Mucosa of gallbladder (tissue), 1 donor: ENCODE measurements at places on chromosomes 6 and 20. TPM values are rescaled to one million over a fixed set of nuclear protein-coding genes. Genes with fewer than 3 reads are reported as not detected.

The LINC00237 gene
- total RNA-seq, result not detected

GRCh38 chr20:19531446-19531845 is 226.6 kb upstream of the RIN2 start:
- no peak for DNase-seq

The MAP3K7 gene
- 21.2 TPM for total RNA-seq

The SPINT3 gene
- total RNA-seq, result not detected

DNA sequence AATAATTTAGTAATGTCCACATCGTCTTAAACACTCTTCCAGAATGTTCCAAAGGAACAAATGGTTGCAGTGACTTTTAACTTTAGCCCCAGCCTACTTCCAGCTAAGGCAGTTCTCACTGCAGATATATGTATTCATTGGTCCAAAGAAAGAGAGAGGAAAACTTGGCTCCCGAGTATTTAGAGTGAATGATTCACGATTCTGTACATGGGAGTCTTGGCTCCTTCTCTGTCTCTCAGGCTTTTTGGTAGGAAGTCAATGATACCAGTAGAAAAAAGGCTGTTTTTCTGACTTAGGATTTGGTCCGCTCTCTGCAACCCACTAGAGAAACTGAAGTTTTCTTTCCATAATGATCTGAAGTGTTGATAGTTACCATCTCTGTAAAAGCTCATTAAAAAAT is 38.6 kb downstream of the E2F3 start:
- DNase-seq, result no peak

The MCM8 gene
- total RNA-seq, result 4.1 TPM

The KCNK16 gene
- total RNA-seq, result not detected

The NCOA3 gene
- total RNA-seq, result 30.9 TPM

The PHACTR2 gene
- total RNA-seq, result 57.6 TPM

The PREX1 gene
- total RNA-seq, result 29.8 TPM

GRCh38 chr6:105851113-105851580 is 235.0 kb upstream of the PRDM1 start:
- DNase-seq, result no peak

DNA sequence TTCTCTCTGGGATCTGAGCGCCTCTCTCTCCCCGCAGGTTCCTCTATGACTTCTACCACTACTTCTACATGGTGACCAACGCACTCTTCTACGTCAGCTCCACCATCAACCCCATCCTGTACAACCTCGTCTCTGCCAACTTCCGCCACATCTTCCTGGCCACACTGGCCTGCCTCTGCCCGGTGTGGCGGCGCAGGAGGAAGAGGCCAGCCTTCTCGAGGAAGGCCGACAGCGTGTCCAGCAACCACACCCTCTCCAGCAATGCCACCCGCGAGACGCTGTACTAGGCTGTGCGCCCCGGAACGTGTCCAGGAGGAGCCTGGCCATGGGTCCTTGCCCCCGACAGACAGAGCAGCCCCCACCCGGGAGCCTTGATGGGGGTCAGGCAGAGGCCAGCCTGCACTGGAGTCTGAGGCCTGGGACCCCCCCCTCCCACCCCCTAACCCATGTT is 36.3 kb upstream of the MRGBP start:
- no peak for DNase-seq

The BPIFB2 gene
- total RNA-seq, result 0.17 TPM

DNA sequence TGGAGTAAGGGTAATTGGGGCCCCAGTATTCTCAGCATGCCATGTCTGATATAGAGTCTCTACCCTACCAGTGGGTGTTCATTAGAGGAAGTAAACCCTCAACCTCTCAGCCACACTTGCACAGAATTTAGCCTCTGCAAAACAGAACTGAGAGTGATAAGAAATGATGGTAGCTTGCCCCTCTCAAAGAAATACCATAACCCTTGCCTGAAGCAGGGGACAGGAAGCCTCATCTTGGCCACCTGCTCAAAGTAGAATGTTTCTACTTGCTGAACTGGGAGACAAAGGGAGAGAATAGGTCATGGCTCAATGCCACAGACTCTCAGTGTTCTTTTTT is 33.7 kb downstream of the SPTLC3 start:
- DNase-seq, result no peak

DNA sequence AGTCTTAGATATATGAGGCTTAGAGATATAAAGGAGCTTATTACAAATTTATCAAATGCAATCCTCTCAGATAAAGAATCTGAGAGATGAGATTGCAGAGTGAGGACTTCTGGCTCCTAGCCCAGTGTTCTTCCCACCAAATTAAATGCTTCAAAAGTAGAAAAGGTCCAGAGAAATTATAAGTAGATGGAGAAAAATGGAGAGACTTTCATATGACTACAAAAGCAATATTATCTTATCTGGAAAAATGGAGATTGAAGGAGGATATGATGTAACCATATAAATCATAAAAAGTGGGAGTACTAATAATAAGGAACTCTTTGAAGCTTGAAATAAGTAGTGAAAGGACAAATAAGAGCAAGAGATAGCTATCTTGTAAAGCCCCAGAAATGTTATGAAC is 2.8 kb downstream of the KCTD20 start:
- DNase-seq, result no peak

The COX4I2 gene
- 3.8 TPM for total RNA-seq

GRCh38 chr6:15730442-15730841 is 67.6 kb upstream of the DTNBP1 start:
- no peak for DNase-seq

DNA sequence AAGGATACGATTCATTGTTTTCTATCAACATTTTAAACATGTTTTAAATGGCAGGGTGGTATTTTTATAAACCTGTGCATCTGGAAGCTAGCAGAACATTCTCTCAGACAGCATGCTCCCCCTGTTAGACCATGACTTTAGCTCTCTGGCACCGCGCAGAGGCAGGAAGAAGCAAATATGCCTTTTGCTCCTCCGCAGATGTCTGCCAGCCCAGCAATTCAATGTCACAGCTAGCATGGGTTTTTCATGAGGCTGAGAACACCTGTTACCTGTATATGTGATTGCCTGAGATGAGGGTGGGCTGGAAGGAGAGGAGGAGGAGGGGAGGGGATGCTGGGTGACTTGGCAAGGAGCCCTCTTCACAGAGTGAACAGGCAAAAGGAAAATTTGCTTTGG is 6.7 kb downstream of the MTCH1 start:
- DNase-seq, result peak; percentile 54

The OPRL1 gene
- 1.7 TPM for total RNA-seq

GRCh38 chr6:115765966-115766365 is 294.7 kb downstream of the FRK start:
- no peak for DNase-seq

- no peak for DNase-seq
Observed at GRCh38 chr6:74248966-74249365, 553.0 kb downstream of the CD109 start.

The TCF21 gene
- total RNA-seq, result 10.9 TPM

The FAM83D gene
- 48.3 TPM for total RNA-seq

DNA sequence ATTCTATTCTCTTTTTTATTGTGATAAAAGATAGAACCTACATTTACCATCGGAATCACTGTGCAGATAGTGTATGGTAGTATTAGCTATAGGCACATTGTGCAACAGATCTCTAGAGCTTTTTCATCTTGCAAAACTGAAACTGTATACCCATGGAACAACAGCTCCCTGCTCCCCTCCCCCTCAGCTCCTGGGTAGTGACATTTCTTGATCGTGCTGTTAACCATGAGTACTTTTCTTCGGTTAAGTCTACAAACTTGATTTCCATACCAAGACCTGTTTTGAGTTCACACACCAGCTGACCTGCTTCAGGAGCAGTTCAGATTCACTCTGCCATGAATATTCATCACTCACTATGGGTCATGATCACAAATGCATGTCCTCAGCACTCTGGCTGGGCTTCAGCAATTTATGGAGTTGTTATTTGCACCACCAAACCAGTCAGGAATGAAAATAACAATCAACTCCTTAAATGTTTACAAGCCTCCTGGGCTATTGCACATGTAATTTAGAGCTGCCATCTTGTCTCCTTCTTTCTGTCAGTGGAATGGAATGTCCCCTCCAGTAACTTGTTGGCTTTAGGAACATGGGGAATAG is 32.8 kb downstream of the PRDM1 start:
- DNase-seq, result no peak

The OOEP gene
- 0.58 TPM for total RNA-seq

- no peak for DNase-seq
Observed at GRCh38 chr6:110232450-110232849, 52.2 kb downstream of the CDC40 start.

GRCh38 chr20:440636-441035 is 21.7 kb downstream of the TBC1D20 start:
- no peak for DNase-seq

The LAMA5 gene
- 298 TPM for total RNA-seq

The DPPA5 gene
- not detected for total RNA-seq

DNA sequence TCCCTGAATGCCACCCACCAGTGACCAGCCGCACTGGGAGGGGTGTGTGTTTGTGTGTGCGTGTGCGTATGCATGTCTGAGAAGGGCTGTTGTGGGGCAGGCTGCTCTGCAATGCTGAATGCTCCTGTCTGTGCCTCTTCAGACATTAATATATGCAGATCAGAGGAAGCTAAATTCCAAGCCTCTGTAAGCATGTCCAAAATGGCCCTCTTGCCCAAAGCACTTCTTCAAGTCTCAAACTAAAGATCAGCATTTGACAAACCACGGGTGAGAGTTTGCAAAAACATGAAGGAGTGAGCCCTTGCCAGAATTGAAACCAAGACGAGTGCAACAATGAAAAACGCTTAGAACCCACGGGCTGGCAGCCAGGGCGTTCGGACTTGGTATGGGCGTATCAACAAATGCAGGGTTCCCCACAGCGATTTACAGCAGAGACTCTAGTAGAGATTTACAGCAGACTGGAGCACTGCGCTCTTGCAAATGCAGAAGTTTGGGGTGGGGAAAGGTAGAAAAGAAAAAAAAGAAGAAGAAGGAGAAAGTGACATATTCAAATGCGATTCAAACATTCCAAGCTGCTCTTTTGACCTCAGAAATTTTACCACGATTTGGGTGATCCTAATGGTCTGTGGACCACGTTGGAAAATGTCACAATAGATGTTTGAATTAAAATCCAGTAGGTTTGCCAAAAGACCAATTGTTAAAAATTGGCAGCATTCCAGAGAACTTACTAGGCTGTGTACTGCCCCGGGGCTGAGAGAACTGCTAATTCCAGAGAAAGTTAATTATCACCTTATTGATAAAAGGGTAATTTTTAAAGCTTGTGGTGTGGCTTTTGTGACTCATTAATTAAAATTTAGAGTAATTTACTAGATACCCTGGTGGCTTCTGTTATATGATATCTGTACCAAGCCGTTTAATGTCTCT is 3.5 kb downstream of the SCML4 start:
- no peak for DNase-seq

The RNF144B gene
- 33.9 TPM for total RNA-seq

The LPA gene
- total RNA-seq, result 1.3 TPM

The CAGE1 gene
- not detected for total RNA-seq

- DNase-seq, result no peak
Observed at GRCh38 chr20:62658593-62659178, 16.4 kb downstream of the SLCO4A1 start.

DNA sequence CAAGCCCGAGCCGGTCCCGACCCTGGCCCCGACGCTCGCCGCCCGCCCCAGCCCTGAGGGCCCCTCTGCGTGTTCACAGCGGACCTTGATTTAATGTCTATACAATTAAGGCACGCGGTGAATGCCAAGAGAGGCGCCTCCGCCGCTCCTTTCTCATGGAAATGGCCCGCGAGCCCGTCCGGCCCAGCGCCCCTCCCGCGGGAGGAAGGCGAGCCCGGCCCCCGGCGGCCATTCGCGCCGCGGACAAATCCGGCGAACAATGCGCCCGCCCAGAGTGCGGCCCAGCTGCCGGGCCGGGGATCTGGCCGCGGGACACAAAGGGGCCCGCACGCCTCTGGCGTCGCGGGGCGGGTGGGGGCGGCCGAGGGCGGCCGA is 37.5 kb downstream of the YTHDF1 start:
- no peak for DNase-seq

- DNase-seq, result peak; percentile 76
Observed at GRCh38 chr6:3911614-3912336, 62.6 kb downstream of the FAM50B start.

GRCh38 chr6:44487002-44487401 is 99.5 kb downstream of the CDC5L start:
- no peak for DNase-seq

GRCh38 chr20:2840138-2840966 is at the start of the genes PCED1A and VPS16:
Gene PCED1A, minus strand, starts transcription at chr20:2840655. Its CDS starts 743 bp downstream, at chr20:2839912.
Gene VPS16, plus strand, starts transcription at chr20:2840745. Its CDS starts 30 bp downstream, at chr20:2840775.
- DNase-seq, result peak; percentile 86

DNA sequence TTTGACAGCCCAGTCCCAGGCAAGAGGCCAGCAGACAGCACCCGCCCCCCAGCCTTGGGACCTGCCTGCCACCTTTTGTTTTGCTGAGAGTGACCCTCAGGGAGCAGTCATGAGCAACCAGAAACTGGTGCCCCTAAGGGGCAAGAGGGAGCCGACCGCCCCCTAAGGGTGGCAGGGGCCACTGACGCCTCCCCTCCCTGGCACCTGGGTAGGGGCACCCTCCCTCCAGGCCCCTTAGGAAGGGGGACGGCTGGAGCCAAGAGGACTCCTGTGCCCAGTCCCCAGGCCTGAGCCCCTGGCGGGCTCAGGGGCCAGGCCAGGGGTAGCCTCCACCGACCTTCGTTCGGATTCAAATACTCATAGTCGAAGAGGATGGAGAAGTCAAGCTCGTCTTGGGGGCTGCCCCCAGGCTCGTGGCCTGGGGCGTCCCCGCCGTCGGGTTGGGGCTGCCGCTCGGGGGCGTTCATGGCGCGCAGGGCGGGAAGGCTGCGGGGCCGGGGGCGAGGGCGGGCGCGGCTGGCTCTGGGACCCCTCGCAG is 417 bp downstream of the NFATC2 start:
- DNase-seq, result no peak

- DNase-seq, result no peak
Observed at GRCh38 chr6:10478187-10479040, 42.7 kb upstream of the GCNT2 start.

GRCh38 chr6:124131779-124132178 is 328.1 kb downstream of the NKAIN2 start:
- no peak for DNase-seq

- DNase-seq, result no peak
Observed at GRCh38 chr6:139145661-139146060, 10.8 kb downstream of the HECA start.

DNA sequence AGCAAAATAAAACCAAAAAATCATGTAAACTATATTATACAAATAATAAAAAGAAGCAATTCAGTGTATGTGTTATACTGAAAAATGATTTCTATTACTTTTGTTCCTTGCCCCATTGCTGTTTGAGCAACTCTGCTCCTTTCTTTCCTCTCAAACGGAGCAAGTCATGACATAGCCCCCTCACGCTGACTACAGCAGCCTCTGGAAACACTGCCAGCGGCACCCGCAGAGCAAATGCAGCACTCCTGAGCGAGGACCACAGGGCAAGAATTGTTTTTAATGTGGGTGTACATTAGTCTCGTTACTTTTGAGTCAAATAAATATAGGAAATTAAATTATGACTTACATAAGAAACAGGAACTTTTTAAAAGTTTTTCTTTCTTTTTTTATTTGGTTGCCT is 350.1 kb upstream of the HSF2 start:
- DNase-seq, result no peak

The TBX18 gene
- total RNA-seq, result 1.4 TPM
